ENCODE measurements at places on chromosomes 5 and 9.

GRCh38 chr5:79464695-79465332 is 49.1 kb downstream of the HOMER1 start:
- DNase-seq = peak; percentile 44

GRCh38 chr9:134975253-134975652 is 57.5 kb upstream of the FCN1 start:
- DNase-seq = no peak

DNA sequence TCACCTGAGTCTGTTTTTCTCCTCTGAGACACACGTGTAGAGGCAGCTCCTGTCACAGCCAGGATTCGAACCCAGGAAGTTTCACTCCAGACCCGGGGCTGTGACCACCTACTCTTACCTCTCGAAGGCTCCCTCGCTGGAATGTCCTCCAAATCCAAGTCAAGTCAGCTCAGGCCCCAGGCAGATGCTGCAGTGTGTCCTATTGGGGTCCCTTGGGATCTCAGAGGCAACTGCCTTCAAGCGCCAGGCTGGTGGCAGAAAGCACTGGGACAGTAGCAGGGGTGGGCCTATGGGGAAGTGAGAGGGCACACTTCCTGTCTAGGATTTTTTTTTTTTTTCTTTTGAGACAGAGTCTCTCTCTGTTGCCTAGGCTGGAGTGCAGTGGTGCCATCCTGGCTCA is 762 bp upstream of the ST6GALNAC4 start:
- DNase-seq = no peak

GRCh38 chr5:62372600-62372999 is 31.1 kb downstream of the DIMT1 start:
- DNase-seq = no peak

- DNase-seq = peak; percentile 99
Observed at GRCh38 chr9:4225291-4226028, 74.4 kb downstream of the GLIS3 start.

DNA sequence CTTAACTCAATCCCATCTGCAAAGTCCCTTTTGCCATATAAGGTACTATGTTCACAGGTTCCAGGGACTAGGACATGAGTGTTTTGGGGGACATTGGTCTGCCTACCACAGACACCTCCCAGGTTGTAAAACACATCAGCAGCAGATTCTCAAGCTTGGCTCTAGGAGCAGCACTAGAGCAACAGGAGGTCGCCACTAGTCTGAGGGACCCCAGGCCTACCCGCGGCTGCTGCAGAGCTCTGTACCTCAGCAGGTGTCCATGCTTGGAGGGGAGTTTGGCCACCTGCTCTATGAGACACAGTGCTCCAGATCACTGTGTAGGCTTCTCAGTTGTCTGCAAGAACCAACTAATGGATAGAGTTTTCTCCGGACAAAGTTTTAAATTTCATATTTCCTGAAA is 262.2 kb upstream of the ARRDC3 start:
- DNase-seq = no peak

GRCh38 chr5:153080940-153081339 is 409.5 kb upstream of the GRIA1 start:
- no peak for DNase-seq

DNA sequence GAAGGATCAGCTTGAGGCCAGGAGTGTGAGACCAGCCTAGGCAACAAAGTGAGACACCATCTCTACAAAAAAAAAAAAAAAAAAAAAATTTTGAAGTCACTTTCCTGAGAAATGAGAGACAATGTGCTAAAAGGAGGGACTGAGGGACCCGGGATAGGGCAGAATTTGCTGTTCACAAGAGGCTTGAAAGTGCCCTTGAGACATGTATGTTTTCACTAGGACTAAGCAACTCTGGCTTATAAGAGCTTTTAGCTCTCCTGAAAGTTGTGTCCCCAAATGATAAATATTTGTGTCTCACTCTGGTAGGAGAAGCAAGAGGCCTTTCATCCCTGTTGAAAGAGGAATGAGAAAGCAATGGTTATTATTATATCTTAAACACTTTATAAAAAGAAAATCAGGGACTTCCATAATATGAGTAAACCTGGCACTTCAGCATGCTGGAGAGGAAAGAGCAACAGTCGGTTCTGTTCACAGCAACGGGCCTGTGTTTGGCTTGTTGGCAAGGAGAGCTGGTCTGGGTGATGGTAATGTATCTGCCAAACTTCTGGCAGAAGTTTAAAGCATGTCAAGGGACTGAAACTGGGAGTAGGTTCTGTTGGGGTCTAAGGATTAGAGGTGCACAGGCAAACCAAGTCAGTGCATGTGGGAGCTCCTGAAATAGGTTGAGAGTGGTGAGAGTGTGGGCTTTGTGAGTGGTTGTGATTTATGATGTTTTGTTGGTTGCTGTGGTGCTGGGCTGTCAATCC is 32.2 kb downstream of the ENTREP1 start:
- no peak for DNase-seq

DNA sequence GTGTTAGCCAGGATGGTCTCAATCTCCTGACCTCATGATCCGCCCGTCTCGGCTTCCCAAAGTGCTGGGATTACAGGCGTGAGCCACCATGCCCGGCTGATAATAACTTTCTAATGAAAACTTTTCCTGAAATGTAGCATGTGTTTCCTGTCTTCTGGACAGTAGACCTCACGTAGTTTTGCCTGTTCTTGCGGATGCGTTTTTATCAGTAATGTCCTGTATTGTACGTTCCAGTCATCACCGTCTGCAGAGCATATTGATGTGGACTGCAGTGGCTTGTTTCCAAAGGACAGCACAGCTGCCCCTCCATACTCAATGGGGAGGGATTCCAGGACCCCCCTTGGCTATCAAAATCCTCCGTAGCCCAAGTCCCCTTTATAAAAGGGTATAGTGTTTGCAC is 12.8 kb downstream of the EXOC3 start:
- DNase-seq = no peak

GRCh38 chr9:38234479-38235170 is 157.9 kb upstream of the ALDH1B1 start:
- no peak for DNase-seq

DNA sequence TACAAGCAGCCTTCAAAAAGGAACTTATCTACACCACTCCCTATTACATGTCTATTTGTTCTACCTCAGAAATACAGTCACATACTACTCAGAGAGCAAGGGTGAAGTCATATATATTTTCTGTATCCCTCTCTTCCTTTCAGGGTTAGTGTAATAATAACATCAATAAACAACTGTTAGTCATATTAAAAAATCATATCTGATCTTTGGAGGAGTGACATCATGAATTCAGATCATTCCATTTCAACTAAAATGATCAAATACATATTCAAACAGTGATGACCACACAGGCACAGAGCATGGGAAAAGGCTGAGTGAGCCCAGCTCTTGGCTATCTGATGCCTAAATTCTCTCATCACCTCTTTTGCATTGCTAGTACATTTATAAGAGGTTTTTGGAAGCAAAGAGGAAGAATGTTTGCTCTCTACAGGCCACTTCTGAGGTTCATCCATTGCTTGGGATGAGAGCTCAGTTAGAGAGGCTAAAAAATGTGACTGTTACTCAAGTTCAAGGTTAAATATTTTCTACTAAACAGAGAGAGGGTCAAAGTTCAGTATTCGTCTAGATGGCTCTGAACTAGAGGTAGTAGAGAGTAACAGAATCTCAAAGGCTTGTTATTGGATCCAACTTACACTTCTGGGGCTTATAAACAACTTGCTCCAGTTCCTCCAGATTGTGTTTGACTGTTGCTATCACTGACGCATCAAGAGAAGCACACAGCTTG is 39.0 kb downstream of the RIGI start:
- DNase-seq = no peak

DNA sequence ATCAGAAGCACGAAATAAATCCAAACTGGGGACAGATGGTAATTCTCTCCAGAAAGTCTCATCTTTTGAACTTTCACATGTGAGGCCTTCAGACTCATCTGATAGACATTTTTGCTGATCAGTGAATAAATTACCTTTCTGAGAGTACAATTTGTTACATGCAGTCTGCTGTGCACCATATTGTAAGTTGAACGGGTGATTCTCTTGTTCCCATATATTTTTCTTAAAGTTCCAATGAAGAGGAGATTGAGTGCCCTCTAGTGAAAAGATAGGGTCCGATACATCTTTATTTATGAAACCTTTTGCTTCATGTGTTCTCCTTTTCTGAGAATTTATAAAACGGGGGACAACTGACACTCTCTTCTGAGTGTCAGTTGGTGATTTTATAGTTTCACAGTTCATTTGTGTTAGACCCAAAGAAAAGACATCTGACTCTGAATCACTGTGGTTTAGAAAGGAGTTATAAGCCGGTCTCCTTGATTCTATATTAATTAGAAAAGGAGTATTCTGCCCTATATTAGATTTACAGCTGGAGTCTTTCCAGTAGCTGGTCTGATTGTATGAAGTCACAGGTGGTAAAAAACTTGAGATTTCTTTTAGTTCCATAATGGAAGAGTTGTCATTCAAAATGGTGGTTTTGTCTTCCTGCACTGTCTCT is 30.4 kb downstream of the GNG10 start:
- DNase-seq = peak; percentile 54

DNA sequence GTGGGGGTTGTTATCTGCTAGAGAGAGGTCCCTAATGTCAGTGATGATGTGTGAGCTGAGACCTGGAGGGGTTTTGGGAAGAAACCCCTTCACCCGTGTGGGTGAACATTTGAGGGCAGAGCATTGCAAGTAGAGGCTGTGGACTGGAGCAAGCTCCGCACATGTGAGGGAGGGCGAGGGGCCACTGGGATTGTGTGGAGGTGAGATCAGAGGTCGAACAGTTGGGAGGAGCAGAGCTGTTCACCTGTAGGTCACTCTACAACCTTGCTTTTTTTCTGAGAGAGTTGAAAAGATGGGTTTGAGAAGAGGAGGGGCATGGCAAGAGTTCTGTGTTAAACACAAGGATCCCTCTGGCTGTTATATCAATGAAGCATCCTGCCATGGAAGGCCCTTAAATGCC is 480.4 kb upstream of the ZNF608 start:
- DNase-seq = no peak

GRCh38 chr5:157593052-157593757 is 17.6 kb upstream of the ADAM19 start:
- DNase-seq = no peak

DNA sequence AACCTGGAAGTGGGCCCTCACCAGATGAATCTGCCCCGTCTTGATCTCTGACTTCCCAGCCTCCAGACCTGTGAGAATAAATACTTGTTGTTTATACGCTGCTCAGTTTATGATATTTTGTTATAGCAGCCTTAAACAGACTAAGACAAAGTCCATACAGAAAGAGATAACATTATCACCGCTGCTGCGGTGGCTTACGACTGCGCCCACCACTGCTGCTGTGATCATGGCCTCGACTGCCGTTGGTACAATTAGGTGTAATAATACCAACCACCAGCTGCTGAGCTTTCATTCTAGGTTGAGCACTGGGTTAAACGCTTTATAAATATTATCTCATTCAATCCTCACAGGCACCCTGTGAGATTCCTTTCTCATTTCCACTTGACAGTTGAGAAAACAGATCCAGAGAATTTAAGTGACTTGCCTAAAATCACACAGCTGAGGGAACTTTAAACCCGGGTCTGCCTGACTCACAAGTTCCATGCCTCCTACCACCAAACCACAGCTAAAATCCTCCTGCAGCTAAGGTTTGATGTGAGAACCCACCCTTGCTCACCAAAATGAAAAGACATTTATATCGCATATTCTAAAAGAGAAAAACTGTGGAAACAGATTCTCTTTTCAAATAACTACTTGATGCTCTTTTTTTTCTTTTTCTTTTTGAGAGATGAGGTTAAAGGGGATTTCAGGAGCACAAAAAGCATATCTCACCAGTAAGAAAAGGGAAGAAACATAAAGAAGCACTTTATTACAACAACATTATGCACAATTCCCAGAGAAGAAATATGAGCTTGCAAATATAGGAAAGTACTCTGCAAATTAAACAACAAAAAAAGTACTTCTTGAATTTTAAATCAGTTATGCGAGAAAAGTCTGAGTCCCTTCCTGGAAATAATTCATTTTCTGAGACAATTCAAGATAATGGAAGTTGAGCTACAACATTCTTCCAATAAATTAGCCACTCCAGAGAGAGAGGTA is 23.9 kb downstream of the GOLM1 start:
- no peak for DNase-seq

- peak; percentile 75 for DNase-seq
Observed at GRCh38 chr9:132769906-132770769, 99.9 kb downstream of the GTF3C4 start.
